ENCODE measurements at places on chromosomes 3 and 15.

- DNase-seq, result no peak
These were observed 65.8 kb upstream of the TNFAIP8L3 start for GRCh38 chr15:51160484-51160883.

DNA sequence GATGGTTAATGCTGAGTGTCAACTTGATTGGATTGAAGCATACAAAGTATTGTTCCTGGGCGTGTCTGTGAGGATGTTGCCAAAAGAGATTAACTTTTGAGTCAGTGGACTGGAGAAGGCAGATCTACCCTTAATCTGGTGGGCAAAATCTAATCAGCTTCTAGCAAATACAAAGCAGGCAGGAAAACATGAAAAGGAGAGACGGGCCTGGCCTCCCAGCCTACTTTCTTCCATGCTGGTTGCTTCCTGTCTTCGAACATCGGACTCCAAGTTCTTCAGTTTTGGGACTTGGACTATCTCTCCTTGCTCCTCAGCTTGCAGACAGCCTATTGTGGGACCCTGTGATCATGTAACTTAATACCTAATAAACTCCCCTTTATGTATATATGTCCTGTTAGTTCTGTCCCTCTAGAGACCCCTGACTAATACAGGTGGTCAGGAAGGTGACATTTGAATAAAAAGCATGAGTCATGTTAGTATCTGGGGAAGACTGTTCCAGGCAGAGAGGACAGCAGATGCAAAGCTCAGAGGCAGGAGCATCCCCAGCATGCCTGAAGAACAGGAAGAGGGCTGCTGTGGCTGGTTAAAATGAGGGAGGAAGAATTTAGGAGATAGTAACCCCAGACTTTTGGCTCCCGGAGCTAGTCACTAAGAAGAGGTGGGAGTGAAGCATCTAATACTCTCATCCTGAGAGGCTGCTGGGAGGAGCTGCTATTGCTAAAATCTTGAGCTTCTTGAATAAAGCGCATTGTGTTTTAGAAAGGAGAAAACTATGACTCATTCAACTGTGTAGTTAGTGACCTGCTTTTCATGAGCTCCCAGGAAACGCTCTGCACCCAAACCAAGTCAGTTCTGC lies 207.4 kb upstream of the HES1 start:
- DNase-seq, result no peak

DNA sequence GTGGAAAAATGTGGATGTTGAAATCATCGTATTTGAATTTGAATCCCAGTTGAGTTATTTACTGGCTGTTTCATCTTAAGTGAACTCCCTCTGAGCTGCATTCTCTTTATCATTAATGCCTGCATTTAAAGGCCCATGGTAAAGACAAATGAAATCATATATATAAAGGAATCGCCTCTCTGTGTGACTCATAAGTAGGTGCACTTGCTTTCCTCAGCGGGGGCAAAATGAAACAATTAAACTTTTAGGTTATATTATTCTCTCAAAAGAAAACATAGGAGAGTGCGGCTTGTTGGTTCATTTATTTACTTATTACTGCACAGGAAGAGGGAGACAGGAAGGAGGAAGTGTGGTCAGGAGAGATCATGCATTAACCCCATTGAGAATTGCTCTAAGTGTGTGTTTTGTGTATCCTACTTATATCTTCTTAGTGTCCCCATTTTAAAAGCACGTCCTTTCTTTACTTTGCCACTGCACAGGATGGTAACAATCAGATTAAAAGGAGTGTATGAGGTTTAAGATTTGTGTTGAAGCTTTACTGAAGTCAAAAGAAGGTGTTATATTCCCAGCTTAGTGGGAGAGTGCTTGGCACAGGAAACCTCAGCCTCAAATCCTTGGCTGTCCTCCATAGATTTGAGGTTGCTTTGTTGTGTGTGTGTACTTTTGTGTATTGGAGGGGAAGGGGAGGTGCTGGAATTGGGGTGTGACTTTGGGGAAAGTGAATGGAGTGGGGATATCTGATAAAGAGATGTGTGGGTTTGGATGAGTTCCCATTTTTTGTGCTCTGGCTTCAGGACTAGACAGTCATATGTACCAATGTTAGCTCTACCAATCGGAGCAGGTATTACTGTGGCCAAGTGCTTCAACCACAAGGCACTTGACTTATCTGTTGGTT lies 595.8 kb upstream of the NR2F2 start:
- no peak for DNase-seq

DNA sequence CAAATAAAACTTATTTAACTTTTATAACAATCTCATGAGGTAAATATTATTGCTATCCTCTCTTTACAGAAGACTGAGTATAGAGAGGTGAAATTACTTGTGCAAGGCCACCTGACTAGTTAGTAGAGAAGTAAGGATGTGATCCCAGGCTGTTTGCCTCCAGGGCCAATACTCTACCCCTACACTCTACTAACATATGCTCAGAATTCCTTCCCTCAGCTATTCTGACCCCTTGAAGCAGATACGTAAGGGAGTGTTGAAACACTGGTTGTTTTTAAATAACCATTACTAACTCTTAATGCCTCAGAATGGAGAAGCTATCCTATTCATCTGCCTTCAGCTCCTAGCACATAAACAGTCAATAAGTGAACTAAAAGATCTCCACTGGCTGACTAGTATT lies 24.1 kb downstream of the CSTA start:
- no peak for DNase-seq

- no peak for DNase-seq
These were observed 502.1 kb downstream of the ZBBX start for GRCh38 chr3:166877971-166878370.

DNA sequence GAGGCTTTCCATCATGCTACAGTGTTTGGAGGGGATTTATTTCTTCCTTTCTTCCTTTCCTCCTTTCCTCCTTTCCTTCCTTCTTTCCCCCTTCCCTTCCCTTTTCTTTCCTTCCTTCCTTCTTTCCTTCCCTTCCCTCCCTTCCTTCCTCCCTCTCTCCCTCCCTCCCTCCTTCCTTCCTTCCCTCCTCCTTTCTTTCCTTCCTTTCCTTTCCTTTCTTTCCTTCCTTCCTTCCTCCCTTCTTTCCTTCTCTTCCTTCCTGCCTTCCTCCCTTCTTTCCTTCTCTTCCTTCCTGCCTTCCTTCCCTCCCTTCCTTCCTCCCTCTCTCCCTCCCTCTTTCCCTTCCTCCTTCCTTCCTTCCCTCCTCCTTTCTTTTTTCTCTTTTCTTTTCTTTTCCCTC lies 127.2 kb downstream of the EPHA3 start:
- DNase-seq, result no peak

GRCh38 chr3:64225695-64226499 lies 631 bp upstream of the PRICKLE2 start:
- DNase-seq, result no peak

- no peak for DNase-seq
These were observed 24.7 kb upstream of the ZNF639 start for GRCh38 chr3:179297971-179298725.

GRCh38 chr3:48404440-48405342 lies 25.2 kb downstream of the PLXNB1 start:
- no peak for DNase-seq

- DNase-seq, result no peak
These were observed 138.2 kb downstream of the PLD1 start for GRCh38 chr3:171672124-171672523.

GRCh38 chr3:71088019-71088708 lies 495.4 kb downstream of the FOXP1 start:
- no peak for DNase-seq

DNA sequence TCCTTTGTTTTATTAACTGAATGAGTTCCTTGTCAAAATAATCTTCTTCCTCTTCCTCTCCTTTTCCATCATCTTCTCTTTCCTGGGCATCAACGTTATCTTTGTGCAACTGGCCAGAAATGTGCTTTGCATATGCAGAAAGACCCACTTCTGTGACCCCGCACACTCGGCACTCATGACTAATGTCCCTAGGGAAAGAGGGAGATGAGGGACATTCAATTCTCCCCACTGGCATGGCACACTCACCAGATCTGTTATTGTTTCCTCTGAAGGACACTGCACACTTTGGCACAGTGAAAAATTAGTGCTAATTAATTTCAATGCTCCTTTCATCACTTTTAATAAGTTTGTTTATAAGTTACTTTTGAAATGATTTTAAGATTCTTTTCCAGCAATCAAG lies 34.0 kb downstream of the ZNF106 start:
- no peak for DNase-seq

GRCh38 chr15:56715220-56715619 lies 18.1 kb downstream of the ZNF280D start:
- no peak for DNase-seq

DNA sequence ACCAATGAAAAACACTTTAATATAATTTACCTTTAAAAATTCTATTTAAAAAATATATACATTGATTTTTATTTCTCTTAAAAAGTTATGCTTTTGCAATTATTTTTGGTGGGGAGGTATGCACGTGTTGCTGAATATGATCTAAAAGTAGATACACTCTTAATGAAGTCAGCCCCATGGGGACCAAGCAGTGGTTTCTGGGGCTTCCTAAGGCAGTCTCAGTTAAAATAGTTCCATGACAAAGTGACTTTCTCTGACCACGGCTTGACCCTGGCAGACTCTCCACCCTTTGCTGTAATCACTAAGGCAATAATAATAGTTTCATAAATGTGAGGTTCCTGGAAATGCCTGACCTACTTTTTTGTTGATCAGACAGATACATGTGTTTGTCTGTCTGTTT lies 50.4 kb downstream of the CCR4 start:
- DNase-seq, result no peak

- DNase-seq, result no peak
These were observed 406.0 kb upstream of the WNT5A start for GRCh38 chr3:55893045-55893664.

- no peak for DNase-seq
These were observed 10.7 kb upstream of the CSPG4 start for GRCh38 chr15:75723171-75723846.

GRCh38 chr3:89278302-89279025 lies 171.0 kb downstream of the EPHA3 start:
- DNase-seq, result no peak

GRCh38 chr3:112557976-112558375 lies 3.8 kb downstream of the ATG3 start:
- DNase-seq, result no peak

GRCh38 chr3:141429371-141430035 lies 57.3 kb upstream of the RASA2 start:
- no peak for DNase-seq

- DNase-seq, result no peak
These were observed 11.4 kb upstream of the SLC6A6 start for GRCh38 chr3:14391033-14391432.

GRCh38 chr15:39579487-39580116 lies 1.3 kb upstream of the THBS1 start:
- no peak for DNase-seq
